ENCODE measurements at places on chromosomes 12 and 14.

DNA sequence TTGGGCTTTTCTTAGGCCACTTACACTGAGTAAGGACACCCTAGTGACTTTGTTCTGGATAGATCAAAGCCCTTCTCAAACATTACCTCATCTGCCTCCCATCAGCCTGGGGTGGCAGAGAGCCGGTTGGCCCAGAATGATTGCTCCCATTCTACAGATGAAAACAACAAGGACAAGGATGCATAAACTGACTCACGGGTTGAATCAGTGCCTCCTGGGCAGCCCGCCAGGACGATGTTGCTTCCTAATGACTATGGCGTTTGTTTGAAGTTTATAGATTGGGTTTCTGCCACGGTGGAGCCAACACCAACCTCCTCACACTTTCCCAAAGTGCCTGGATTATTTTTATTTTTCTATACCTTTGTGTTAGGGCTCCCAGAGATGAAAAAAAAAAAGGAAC, 3.6 kb upstream of the VRK1 start:
- DNase-seq = no peak

GRCh38 chr14:64574371-64575107, 24.8 kb downstream of the PPP1R36 start:
- no peak for DNase-seq

DNA sequence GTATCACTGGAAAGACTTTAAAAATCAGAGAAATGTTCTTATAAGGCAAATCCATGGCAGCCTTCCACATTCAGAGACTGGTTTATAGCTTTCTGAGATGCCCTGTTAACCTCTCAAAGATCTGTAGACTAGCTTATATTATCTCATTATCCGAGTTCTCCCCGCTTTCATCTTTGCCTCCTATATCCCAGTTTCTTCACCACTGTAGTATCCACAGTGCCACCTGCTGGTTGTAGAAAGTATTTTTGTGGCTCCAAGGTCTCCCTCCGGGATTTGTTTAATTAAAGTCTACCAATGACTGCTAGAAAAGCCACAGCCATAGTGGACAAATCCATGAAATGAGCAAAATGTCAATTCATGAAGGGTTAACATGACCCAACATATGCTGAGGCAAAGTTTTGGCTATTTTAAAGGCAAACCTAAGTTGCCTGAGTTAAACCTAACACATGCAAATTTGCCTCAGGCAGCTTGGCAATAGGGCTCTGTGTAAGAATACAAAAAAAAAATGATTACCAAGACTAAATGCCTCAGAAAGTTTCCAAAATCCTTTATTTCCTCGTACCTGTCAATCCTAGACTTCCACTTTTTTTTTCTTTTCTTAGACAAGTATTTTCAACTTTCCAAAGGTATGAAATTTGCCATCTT, 218.8 kb upstream of the BMP4 start:
- DNase-seq = no peak

DNA sequence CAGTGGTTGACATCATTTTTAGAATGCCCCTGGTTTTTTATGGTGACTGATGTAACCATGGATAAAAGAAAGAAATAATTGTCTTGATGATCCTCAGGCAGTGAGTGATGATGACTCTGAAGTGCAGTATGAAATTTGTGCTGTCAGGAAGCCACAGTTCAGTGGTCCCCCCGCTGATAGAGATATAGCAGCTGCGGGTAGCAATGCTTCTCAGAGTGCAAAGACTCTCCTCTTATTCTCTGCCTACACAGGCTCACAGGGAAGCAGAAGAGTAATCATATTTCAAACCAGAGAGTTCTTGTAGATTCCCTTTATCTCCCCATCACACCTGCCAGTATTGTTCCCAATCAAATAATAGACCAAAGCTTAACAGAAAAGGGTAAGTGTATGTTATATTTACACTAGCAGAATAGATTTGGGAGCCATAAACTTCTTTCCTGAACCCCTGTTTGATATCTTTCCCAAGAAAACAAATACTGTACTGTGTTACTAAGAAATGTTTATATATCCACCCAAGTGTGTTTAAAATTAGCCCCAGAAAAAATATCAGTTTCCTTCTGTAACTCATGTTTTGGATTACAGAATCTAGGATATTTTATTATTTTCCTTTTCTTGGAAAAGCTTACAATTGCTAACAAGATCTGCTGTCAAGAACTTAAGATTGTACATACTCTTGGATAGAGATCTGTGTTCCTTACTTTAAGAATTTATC, 1817.4 kb upstream of the FLRT2 start:
- no peak for DNase-seq

DNA sequence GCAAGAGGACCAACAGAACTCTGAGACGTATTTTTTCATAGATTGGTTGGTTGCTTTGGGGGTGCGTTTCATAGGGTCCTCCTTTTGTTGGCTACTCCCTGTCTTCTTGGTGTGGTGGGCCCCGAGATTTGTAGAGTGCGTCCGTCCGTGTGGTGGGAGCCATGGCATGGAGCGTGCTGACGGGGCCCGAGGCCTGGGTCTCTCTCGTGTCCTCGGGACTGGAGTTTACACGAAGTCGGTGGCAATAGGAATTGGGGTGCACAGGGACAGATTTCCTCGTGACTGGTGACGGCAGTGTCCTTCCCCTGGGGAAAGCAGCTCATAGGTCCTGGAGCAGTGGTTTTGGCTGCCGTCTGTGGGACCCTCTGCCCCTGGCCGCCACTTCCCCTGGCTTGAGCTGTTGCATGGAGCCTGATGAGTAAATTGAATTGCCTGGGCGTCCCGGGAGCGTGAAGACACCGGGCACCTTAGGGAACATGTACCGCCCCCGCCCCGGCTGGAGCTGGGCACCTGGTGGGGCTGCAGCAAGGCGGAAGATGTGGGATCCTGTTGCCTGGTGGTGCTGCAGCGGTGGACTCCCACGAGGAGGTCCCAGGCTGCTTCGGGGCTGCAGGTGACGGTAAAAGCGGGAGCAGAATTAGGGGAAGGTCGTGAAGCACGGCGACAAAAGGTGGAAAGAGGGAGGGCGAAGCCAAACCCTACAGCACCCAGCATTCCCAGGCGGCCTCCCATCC, 153.7 kb upstream of the ALG10B start:
- DNase-seq = no peak

DNA sequence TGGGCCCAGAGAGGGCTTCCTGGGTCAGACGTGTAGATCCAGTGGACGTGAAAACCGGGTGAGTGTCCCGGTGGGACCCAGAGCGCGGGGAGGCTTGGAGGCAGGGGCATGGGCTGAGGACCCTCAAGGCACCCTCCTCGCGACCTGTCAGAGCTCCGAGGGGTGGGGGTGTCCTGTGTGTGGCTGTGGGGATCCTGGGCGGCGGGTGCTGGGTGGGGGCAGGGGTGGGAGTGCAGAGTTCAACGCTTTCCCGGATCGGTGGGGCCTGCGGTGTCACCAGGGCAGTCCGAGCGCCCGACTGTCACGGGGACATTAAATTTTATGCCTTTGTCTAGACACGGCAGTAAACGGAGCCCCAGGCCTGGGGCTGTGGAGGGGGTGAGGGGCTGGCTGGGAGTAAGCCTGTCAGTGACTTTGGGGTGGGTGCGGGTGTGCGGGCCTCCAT, 1.0 kb downstream of the TMEM121 start:
- DNase-seq = no peak

DNA sequence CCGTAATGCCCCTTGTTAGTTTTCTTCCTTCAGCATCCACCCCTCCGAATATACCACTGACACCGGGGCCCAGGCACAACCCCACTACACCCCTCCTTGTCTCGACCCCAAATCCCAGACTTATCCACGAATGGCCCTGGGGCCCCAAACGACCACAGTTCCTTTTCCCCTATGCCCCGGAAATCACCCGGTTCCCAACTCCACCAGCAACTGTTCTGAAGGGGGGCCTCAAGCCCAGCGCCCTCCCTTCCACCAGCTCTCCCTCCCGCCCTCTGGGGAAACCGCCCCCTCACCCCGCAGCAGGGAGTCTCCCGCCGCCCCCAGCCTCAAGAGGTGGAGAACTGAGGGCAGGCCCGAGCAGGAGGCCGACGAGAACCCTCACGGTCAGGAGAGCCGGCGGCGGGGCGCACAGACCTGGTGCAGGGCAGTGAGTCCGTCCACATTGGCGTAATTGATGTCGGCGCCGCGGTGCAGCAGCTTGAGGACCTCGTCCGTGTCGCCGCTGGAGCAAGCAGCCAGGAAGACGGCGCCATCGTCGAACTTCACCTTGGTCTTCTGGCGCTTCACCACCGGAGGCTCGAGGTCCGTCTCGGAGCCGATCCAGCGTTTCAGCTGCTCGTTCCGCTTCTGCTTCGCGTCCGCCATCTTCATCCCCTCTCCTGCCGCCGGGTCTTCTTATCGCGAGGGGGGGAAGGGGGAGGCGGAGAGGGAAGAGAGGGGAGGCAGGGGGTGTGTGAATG, 446 bp downstream of the PPP1R12A start:
- no peak for DNase-seq

DNA sequence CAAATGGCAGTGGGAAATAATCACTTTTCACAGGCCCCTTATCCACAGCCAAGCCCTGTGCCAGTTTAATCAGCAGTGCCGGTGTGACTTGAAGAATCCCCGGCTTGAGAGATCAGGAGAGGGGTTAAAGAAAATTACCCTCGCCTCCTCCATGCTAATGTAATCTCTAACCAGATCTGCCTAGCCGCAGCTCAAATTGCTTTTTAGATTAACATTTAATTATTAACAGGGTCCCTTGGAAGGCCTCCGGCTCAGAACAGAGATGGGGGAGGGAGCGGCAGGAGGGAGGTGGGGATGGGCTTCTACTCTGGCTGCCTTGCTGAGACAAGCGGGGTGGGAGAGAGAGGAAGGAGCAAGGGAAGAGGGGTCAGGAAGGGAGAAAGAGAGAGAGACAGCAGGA, 24.0 kb downstream of the FAM222A start:
- no peak for DNase-seq
